Body of pancreas (tissue), 4 donors: ENCODE measurements at places on chromosomes 16 and 17.

GRCh38 chr17:7632492-7632894 is 2.6 kb downstream of the SHBG start:
- DNase-seq, result peak; percentile 52

DNA sequence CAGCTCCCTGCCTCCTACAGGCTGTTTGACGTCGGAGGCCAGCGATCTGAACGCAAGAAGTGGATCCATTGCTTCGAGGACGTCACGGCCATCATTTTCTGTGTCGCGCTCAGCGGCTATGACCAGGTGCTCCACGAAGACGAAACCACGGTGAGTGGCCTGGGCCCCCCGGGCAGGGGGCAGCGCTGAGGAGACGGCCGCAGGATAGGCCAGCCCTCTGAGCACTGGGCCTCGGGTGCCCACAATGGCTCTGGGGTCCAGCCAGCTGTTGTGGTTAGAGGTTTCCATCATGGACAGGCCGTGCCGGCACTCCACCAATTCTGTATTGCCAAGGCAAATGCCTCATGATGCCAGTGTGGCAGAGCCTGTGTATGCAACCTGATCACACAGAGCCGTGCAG is 88.6 kb downstream of the AMFR start:
- DNase-seq, result no peak

DNA sequence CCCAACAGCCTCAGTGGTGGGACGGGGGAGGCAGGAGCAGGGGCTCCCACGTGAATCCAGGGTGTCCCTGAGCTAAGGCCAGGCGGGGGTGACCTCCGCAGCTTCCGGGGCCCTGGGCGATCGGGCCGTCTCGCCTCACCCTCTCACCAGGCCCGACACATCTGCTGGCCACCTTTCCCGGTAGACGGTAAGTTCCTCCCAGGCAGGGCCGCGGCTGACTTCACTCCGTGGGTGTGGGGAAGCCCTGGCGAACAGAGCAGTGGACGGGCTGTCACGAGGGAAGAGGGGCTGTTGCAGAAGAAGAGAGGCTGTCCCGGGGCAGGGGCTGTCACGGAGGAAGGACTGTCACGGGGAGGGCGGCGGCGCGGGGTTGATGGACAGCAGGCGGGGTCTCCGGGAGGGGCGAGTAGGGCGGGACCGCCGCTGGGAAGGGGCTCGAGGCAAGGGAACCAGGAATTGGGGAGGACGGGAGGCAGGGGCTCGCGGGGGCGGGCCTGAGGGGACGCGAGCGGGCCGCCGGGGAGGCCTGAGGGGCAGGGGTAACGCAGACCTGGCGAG is 498 bp downstream of the PKMYT1 start:
- DNase-seq, result no peak

GRCh38 chr17:17264430-17264829 is 16.6 kb downstream of the COPS3 start:
- no peak for DNase-seq

GRCh38 chr17:44782326-44782850 is 23.6 kb downstream of the ADAM11 start:
- DNase-seq, result no peak

DNA sequence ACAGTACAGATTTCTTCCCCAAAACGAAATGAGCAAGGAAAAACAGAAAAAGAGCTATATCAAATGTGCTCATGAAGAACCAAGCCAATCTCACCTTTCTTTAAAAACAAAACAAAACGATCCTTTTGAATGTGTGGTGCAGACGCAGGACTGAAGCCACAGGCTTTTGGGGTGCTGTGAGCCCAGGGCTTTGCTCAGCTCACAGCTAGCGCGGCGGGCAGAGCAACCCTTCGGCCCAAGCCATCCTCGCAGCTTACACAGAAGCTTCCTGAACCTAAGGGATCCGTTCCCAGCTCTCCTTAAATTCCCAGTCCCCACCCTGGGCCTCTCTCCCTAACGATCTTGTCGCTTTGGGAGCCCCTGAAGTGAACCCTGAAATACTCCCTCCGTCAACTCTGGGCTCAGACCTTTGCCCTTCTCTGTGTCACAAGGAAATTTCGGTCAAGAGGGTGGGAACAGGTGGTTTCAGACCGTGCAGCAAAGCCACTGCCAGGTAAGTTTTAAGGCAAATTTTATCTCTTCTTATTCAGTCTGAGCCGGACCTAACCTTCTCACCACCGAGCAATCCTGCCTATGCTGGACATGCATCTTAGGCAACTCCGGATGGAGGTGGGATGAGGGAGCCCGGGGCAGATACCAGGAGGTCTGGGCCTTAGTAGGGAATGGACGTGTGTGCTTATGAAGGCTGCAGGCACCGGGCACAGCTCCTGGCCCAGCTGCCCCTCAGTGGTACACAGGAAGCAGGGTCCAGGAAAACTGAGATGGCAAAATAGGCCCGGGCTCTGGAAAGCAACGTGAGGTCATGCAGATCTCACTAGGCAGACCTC is 52.0 kb downstream of the COTL1 start:
- no peak for DNase-seq
